ENCODE measurements at places on chromosomes 13 and 19.

- DNase-seq = no peak
These were observed 72.5 kb upstream of the MTIF3 start for GRCh38 chr13:27522847-27523246.

GRCh38 chr13:49620170-49620621, 8.1 kb upstream of the ARL11 start:
- no peak for DNase-seq

DNA sequence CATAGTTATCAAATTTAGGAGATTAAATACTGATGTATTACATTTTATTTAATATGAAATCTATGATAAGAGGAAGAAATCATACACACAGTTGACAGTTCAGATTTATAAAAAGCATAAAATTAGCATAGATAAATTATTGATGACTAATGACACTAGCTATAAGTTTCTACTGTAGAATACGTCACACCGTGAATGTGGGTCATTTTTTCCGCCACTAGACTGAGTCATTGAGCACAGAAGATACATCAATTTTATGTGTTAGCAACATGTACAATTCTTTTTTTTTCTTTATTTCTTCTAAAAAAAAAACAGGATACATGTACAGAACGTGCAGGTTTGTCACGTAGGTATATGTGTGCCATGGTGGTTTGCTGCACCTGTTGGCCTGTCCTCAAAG, 22.2 kb downstream of the AP2S1 start:
- peak; percentile 64 for DNase-seq

- no peak for DNase-seq
These were observed 195.7 kb downstream of the KLF12 start for GRCh38 chr13:73938372-73939070.

DNA sequence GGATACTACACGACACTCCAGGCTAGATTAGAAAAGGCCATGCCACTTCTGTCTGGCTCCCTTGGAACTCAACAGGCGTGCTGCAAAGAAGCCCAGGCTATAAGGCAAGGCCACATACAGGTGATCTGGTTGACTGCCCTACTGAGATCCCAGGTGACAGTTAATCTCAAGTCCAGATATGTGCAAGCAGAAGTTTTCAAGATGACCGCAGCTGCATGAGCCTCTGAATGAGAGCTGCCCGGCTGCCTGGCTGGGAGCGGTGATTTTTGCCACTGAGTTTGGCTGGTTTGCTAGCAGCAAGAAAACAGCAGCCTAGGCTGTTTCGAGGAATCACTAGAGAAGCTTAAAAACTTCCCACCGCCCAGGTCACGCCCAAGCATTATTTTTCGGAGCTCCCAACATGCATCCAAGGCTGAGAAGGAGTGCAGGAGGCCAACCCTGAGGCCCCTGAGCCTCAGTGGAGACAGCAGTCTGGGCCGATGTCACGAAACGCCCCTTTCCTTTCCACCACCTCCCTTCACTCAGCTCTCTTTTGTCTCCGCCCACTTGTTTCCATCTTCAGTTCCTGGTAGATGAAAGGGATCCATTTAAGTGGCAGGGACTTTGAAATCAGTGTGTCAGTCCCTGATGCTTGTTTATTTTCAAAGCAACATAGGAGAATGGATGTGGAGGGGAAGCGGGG, 14.0 kb upstream of the URI1 start:
- no peak for DNase-seq

DNA sequence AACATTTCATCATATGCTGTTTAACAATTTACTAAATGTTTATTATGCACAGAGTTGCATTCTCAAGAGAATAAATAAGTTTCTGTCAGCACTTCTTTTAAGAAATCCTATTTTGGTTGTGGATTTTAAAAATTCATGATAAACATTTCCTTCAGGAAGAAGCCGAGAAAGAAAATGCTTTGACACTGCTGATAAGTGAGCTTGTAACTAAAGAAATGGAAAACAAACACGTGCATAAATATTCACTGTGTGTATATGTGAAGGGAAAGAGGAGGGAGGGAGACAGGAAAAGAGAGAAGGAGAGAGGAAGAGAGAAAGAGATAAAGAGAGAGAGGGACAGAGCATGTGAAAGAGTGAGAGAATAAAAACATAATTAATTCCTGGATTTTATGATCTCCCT, 1165.0 kb downstream of the DIAPH3 start:
- DNase-seq = no peak

- no peak for DNase-seq
These were observed 241.3 kb upstream of the IRS2 start for GRCh38 chr13:110027470-110028240.

GRCh38 chr19:50710094-50710493, 9.5 kb downstream of the SHANK1 start:
- DNase-seq = no peak

DNA sequence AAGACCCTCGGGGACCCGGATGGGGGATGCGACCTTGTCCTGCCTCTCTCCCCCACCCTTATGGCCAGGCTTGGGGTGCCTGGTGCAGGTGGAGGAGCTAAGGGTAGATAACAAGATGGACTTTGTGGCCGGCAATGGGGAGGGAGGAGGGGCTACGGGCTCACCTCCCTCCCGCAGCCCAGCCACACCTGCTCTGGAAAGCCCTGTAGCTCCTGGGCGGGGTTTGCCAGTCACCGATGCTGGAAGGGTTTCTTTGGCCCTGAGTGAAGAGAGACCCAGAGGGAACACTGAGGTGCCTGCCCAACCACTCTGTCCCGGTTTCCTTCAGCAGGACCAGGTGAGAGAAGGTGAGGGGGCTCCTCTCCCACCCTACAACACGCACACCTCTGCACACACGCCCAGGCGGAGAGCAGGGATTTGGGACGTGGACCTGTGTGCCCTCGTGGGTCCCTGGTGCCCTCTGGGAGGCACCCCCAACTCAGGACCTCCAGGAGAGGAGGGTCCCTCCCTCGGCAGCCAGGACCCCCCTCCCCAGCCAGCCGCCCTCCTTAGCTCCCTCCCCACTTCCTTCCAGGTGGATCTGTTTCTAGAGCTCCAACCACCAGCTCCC, at the start of gene FUT2:
TSS of gene FUT2 (plus strand) at position 229 of the 610 bp plus-strand sequence. CDS start 6,986 bp downstream, outside the sequence.
- no peak for DNase-seq

GRCh38 chr13:31927219-31927653, 104.3 kb upstream of the FRY start:
- no peak for DNase-seq

DNA sequence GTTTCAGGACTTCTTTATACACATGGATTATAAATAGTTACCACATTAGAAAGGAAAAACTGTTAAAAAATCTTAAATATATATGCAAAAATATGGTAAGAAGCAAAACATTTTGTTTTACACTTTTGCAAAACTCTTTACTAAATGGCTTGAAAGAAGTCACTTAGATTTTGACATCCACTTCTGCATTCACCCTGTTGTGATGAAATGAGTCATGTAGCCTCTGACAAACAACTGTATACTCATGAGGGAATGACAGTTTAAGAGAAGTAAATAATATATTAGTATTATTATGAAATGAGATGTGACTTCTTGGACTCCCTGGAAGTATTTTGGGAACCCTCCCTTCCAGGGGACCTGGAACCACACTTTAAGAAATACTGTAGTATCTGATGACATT, 275.6 kb downstream of the DACH1 start:
- no peak for DNase-seq

DNA sequence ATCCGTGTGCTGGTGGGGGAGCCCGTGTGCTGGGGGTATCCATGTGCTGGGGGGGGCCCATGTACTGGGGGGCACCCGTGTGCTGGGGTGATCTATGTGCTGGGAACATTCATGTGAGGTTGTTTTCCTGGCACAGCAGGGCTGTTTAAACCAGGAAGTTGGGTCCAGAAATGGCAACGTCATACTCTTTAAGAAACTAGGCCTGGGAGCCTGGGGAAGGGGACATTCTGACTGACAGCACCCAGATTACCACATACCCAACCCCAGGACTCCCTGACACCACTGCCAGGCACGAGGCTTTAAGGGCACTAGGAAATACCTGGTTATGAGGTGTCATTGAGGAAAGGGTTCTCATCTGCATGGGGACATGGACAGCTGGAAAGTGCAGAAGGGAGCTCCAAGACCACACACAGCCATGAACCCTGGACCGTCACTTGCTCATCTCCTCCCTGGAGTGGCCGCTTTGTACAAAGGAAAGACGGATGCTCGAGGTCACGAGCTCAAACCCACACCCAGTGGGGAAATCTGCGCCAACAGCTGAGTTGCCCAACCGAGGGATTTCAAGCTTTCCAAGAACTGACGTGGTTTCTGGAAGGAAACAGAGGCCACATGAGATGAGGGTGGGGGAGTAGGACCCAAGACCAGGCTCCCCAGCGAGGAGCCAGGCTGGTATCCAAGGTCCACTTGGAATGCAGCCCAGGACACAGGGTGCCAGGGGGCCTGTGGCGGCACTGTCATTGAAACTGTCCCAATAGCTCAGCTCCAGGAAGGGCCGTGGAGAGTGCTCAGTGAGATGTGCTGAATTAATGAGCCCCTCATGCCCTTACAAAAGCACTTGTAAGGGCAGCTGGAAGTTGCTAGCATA, 40.9 kb downstream of the RAB20 start:
- DNase-seq = no peak

DNA sequence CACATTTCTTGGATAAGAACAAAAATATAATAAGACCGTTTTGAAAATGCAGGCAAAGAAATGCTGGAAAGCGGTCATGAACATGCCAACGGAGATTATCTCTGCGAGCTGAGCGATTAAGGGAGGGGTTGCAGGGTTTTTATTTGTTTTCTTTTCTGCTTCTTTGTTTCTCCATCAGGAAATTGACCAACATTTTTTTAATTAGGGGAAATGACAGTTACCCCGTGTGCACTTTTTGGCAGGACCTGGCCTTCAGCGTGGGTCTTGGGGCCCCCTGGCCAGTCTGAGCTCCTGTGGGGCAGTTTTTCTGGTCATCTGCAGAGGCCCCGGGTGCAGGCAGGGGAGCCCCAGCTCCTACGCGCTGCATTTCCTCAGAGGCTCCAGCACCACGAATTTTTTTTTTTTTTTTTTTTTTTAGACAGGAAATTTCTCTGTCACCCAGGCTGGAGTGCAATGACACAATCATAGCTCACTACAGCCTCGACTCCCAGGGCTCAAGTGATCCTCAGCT, 31.3 kb upstream of the HOMER3 start:
- DNase-seq = no peak

DNA sequence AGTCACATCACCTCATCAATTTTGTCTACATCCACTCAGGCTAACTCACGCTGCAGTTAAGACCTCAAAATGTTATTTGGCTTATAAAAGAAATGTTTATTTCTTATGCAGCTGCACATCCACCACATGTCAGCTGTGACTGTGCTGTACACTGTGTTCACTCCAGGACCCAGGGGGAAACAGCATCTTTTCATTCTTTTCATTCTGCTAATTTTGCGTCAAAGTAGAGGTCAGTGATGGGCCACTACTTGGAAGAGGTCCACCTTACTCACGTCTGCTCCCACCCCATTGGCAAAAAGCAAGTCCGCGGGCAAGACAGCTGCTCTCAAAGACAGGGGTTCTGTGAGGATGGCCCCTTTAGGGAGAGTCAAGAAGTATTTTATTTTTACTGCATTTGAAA, 4.5 kb upstream of the DCT start:
- DNase-seq = no peak

- DNase-seq = no peak
These were observed 165.4 kb downstream of the KATNAL1 start for GRCh38 chr13:30141775-30142485.

DNA sequence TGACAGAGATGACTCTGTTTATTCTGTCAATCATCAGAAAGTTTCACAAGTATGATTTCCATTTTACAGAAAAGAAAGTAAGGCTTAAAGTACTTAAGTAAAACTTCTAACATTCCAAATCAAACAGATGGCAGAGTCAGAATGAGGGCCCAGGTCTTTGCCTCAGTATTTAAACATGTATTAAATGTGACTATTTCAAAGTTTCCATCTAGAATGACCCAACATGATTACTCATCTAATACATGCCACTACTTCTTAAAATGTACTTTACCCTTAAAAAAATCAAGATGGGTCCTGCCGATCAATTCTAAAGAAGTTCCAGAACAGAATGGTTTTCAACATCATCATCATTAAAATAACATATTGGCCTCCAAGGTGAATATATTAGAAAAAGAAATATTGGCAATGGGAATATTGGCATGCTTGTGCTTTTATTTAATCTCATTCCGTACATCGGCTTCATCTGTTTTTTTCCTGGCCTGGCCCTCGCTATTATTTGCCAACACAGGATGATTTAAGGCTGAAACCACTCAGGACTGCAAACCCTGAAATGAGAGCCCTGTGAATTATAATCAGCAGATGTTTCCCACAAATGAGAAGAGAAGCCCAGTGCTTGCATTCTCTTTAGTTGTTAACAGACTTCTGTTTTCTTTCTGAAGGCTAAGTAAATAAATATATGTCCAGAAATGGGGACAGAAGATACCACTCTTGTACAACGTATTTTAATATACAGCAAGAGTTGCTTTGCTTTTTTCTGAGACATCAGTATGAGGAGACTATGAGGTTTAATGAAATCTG, 340.0 kb downstream of the DNAJC15 start:
- DNase-seq = no peak

- DNase-seq = no peak
These were observed 14.5 kb upstream of the CCDC97 start for GRCh38 chr19:41295499-41295898.

- no peak for DNase-seq
These were observed 17.8 kb upstream of the UPF3A start for GRCh38 chr13:114263578-114263977.

DNA sequence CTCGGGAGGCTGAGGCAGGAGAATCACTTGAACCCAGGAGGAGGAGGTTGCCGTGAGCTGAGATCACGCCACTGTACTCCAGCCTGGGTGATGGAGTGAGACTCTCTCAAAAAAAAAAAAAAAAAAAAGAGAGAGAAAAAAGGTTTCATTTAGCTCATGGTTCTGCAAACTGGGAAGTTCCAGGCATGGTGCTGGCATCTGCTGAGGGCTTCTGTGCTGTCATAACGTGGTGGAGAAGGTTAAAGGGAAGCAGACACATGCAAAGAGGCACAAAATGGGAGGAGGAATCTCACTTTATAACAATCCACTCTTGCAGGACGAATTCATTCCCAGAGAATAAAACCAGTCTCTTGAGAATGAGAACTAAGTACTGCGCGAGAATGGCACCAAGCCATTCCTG, 34.9 kb upstream of the SIAH3 start:
- no peak for DNase-seq

DNA sequence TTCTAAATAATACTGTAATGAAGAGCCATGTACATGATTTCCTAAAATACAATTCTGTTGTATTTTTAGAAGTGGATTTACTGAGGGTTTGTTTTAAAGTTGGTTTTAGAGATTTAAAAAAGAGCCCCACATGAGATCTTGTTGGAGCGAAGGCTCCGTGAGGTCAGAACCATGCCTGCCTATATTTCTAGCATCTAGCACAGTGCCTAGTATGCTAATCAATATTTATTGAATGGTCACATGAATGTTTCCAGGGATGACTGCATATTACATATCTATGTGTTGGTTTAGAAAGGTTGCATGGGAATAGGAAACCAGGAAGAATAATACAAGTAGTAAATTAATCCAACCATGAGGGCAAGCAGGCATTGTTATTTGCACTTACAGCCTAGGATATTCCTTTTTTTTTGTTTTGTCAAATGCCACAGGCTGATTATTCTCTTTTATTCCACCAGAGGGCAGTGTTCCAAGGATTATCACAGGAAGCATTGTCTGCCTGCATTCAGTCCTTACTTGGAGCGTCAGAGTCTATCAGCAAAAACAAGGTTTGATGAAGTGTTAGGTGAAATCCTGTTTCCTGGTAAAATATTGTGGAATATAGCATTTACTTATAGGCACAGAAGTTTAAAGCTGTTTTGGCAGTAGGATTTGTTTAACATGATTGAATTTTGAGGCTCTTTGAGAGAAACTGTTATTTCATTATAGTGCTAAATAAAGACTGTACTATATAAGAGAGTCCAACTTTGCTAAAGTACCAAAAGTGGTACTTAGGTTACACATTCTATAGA, 46.8 kb downstream of the COG3 start:
- peak; percentile 21 for DNase-seq

GRCh38 chr13:37666036-37666435, 67.5 kb upstream of the POSTN start:
- DNase-seq = no peak
